RCC 7860 (cell line): ENCODE measurements at places on chromosomes 12 and 14.

GRCh38 chr12:122834104-122834920 lies 945 bp upstream of the HIP1R start:
- DNase-seq: peak; percentile 47

GRCh38 chr14:92524602-92525185 lies 11.1 kb downstream of the RIN3 start:
- no peak for DNase-seq

- DNase-seq: no peak
Measured at GRCh38 chr12:132474237-132474741, 15.7 kb upstream of the FBRSL1 start.

DNA sequence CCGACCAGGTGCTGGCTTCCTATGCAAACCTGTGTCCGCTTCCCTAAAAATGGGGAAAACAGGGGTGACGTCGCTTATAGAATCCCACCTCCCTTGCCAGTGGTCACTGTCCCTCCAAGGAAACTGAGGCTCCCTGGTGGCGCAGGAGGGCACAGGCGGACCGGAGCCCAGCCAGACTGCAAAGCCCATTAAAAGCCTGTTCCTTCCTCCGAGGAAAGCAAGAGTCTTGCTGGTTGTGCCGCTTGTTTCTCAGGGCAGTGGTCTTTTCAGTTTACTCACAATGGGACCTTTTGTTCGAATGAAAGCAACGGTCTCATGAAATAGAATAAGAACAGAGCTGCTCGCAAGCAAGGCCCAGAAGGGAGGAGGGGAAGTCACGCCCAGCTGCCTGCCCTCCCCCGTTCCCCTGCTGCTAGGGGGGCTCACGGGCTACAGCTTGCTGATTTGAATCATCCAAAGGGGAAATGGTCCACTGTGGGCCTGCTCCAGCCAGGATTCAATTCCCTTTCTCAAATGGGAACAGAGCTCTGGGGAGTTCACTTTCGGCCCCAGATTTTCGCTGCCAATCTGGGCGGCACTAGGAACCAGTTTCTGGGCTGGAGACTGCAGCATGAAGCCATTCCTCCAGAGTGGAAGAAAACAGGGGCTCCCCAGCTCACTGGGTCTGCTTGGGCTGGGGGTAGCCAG lies 4.6 kb upstream of the SELPLG start:
- no peak for DNase-seq

DNA sequence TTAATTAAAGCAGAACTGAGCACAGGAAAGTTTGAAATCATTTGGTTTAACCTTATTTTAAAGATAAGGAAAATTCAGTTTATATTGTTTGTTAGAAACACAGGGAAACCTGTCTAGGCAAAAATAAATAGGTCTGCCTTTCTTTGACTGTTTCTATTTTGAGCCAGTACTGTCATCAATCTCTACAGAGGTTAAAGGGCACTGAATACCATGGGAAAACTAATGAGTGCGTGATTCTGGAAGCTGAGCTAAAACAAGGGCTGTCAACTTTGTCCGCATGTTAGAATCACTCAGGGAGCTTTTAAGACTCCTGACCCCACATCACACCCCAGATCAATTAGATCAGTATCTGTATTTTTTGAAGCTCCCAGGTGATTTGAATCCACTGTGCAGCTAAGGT lies 38.8 kb downstream of the NOPCHAP1 start:
- no peak for DNase-seq

DNA sequence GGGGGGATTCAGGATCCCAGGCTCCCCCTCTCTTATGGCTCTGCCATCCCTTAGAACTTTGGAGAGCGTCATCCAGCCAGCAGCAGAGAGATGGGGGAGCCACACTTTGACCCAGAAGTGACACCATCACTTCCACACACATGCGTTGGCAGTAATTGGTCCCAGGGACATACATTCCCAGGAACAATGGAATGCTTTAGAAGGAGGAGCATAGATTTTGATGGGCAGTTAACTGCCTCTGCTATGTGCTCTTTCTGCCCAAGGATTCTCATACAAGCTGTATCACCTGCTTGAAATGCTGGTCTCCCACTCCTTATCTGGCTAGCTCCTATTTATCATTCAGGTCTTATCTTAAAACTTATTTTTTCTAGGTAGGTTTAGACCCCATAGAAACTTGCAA lies 109.0 kb upstream of the RPH3A start:
- DNase-seq: no peak

DNA sequence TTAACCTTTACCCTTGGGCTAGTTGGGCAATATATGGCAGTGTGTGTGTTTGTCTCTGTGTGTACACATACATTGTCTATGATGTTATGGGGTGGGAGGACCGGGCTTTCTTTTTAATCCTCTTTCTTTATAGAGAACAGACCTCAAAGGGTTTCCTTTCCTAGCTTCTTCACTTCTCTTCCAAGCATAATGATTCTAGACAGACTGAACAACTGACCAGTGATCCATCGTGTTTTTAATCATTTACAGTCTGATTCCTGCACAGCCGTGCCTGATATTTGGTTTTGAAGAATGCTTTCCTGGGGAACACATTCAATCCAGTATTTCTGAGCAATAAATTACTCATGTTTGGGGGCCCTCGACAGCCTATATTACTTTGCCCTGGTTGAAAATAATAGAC lies 481.1 kb upstream of the DCN start:
- DNase-seq: no peak

DNA sequence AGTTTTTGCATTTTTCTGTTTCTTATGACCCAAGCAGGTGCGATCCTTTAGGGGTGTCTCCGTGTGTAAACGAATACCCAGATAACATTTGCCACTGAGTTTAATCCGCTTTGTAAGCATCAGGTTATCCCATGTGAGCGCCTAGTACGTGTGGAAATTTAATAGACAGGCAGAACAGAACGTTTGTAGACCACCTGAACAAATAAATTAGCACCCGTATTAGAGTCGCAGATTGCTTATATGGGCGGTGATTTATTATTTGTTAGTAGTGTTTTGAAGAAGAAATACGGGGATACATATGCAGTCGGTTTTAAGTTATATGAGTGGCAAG lies 325 bp downstream of the C12orf60 start:
- DNase-seq: no peak

DNA sequence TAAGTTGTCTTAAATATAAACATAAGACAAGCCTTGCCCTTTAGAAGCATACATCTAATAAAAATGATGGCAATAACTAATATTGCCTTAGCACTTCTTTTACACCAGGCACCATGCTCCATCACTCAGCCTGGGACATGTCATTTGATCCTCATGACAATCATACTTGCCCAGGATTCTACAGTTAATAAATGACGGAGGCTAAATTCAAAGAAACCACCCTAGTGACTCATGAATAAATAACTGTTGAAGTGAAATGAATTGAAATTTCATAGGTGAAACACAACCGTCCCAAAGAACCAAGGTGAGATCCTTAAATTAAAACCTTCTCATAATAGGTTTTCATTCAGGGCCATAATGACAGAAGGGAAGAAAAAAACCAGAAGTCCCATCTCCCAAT lies 89.5 kb downstream of the GRIN2B start:
- DNase-seq: peak; percentile 20

- no peak for DNase-seq
Measured at GRCh38 chr14:69152181-69152901, 578 bp downstream of the DCAF5 start.

DNA sequence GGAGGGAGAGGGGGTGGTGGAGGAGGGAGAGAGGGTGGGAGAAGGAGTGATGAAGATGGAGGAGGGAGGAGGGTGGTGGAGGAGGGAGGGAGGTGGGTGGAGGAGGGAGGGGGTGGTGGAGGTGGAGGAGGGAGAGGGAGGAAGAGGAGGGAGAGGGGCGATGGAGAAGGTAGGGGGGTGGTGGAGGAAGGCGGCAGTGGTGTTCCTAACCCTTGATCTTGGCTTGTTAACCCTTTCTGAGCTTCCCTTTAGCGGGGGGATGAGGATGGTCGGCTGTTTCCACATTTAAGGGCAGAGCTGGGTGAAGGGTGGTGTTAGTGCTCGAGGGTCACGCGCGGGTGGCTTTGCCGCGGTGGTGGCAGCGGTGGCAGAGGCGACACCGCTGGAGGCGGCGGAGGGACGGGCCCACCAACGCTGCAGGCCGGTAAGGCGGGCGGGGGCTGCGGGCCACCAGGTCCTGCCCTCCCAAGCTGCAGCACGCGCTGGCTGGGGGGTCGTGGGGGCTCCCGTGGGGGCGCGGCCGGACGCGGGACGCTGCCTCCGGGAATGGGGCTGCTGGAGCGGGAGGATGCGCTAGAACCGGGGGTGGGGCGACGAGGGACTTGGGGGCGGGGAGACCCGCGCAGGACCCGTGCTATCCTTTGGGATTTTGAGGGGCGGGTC lies 156.3 kb downstream of the PTPN11 start:
- DNase-seq: no peak

DNA sequence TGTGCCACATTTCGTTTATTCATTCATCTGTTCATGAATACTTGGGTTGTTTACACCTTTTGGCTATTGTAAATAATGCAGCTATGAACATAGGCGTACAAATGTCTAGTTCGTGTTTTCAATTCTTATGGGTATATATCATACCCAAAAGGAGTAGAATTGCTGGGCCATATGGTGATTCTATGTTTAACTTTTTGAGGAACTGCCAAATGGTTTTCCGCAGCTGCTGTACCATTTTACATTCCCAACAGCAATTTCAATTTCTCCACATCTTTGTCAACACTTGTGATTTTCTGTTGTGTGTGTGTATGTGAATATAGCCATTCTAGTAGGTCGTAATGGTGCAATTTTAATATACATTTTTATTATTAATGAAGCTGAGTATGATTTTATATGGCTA lies 326.2 kb downstream of the ETNK1 start:
- DNase-seq: no peak

- no peak for DNase-seq
Measured at GRCh38 chr14:86168371-86168770, 638.4 kb downstream of the FLRT2 start.

DNA sequence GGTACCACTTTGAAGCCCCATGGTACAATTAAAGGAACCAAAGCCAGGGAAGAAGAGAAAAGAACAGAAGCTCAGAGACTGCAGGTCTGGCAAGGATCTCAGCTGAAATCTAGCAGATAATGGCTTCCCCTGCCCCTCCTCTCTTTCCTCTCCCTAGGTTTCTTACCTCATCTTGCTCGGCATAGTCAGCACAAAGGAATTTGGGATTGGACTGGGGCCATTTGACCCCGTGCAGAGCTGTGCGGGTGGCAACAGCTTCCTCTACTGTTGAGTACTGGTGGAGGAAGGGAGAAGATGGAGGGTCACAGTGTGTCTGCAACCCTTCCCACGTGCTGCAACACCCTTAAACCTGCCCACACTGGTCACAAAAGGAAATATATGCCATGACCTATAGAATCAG lies 4.7 kb upstream of the CDH24 start:
- DNase-seq: peak; percentile 80

DNA sequence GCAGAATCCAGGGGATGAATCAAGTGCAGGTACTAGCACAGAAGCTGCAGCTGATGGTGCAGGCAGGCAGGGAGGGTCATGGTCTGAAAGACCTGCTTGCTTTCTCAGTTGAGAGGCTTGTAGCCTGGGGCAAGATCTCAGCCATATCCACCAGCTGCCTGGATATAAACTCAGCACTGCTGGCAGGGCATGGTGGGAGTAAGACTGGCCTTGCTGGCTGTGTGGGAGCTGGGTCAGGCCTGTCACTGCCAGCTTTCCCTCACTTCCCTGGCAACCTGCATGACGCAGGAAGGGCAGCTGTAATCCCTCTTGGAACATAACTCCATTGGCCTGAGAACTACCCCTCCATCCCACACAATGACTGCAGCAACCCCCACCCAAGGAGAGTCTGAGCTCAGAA lies 230.1 kb downstream of the ANO6 start:
- DNase-seq: no peak

DNA sequence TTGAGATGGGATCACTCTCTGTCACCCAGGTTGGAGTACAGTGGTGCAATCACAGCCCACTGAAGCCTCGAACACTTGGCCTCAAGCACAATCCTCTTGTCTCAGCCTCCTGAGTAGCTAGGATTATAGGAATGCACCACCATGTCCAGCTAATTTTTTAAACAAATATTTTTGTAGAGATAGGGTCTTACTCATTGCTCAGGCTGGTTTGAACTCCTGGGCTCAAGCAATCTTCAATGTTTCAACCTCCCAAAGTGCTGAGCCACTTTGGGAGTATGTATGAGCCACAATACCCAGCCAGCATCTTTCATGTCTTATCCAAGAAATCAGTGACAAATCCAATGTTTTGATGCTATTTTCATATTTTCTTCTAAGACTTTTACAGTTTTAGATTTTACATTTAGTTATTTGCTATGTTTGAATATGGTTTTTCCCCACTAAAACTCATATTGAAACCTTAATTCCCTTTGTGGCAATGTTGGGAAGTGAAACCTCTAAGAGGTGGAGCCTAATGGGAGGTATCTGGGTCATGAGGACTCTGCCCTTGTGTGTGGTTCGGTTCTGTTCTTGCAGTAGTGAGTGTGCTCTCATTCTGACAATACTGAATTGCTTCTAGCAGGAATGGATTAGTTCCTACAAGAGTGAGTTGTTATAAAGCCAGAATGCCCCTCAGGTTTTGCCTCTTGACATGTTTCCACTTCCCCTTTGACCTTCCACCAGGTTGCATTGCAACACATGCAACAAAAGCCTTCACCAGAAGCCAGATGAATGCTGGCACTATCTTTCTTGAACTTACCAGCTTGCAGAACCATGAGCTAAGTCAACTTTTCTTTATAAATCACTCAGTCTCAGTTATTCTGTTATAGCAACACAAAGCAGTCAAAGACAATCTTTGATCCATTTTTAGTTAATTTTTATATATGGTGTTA lies 80.8 kb upstream of the AMIGO2 start:
- no peak for DNase-seq

DNA sequence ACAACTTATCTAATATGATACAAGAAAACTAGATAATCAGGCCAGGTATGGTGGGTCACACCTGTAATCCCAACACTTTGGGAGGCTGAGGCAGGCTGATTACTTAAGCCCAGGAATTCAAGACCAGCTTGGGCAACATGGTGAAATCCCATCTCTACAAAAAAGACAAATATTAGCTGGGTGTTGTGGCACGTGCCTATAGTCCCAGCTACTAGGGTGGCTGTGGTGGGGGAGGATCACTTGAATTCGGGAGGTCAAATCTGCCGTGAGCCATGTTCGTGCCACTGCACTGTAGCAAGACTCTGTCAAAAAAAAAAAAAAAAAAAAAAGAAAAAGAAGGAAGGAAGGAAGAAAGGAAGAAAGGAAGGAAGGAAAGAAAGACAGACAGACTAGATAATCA lies 27.0 kb downstream of the ZCRB1 start:
- DNase-seq: no peak

GRCh38 chr12:10369557-10370415 lies 20.1 kb downstream of the KLRK1 start:
- DNase-seq: no peak

GRCh38 chr14:57189070-57189469 lies 79.6 kb downstream of the EXOC5 start:
- DNase-seq: no peak
